ENCODE measurements at places on chromosomes 7 and 10.

DNA sequence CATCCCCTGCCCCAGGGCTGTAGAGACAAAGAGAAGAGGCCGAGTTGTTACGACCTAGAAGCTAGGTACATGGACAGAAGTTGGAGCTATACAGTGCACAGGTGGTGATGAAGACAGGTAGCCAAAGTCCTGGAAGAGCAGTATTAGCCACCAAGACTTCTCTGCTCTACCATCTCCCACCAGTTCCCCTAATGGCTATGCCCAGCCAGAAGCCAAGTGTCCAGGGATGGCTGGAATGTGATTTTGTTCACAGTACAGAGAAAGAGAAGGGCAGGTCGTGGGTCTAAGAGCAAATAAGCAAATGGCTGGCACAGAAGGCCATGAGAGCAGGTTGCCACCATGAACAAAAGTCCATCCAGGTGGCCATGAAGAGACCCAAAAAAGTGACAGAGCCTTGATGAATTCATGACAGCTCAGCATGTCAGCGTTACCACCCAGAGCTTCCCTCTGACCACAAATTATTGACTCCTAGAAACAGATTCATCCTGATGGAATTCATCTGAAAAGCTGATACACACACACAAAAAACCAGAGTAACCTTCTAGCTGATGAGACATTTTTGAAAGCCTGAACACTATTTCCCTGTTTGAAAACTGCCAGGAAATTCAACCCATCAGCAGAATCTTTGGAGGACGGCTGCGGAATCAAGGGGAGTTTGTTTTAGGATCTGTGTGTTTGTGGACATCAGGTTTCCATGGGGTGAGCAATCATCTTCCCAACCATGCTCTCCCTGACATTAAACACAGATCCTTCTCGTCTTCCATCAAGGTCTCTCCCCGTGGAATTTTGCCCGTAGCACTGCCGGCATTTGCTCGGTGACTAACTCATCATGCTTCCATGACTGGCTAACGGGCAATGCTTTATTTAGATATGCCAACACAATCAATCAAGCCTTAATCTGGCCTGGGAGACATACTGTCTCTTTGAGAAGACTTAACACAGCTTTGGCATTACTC, 906.7 kb upstream of the AUTS2 start:
- DNase-seq = no peak

- DNase-seq = no peak
Measured at GRCh38 chr7:112302566-112302965, 96.1 kb downstream of the ZNF277 start.

DNA sequence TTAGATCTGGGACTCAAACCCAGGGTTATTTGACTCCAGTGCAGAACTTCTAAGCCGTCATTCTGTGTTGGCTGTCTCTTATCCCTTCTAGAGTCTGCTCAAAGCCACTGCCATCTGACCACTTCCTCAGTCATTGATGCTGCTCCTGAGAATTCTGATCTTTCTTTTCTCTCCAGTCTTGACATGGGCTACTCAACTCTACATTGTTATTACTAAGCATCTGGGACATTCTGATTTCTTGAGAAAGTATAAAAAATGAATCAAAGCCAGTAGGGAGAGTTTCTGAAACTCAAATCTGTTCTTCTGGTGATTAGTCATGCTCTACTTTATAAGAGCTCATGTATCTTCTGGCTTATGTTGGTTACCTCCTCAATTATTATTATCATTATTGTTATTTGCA, 48.7 kb downstream of the ANK3 start:
- DNase-seq = no peak

DNA sequence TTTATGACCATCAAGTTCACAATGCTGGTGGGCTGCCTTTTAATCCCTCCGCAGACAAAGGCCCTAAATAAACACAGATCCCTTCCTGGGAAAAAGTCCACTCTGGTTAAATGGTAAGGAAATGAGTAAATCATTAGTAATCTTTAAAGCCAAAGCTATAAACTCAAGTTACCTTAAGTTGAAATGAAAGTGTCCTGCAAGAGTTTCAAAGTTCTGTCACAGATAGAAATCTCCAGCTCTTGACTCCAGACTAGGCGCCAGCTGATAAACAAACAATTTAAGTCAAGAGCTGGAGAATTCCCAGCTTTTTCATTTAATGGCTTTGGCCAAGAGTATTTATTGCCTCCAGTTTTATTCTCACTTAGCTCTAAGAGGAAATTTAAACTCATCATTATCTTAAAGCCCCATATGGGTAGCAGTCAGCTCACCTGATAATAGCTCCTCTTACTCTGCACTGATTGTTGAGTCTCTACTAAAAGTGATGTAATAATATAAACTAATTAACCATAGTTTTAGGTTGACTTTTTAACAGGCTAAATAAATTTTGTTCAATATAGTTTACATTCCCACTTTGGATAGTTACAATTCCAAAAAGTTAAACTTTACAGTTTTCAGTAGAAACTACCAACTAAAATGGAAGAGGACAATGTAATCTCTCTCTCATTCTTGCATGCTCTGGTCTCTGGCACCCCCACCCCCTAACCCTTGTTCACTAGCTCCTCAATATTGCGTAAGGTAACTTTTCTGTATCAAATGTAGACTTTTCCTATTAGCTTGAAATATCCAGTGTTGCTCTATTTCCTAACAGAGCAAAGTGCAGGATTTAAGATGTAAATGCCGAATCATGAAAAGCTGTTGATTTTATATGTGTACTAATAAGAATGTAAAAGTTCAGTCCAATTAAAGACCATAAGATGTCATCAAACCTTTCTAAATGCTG, 56.1 kb downstream of the HIBADH start:
- no peak for DNase-seq

DNA sequence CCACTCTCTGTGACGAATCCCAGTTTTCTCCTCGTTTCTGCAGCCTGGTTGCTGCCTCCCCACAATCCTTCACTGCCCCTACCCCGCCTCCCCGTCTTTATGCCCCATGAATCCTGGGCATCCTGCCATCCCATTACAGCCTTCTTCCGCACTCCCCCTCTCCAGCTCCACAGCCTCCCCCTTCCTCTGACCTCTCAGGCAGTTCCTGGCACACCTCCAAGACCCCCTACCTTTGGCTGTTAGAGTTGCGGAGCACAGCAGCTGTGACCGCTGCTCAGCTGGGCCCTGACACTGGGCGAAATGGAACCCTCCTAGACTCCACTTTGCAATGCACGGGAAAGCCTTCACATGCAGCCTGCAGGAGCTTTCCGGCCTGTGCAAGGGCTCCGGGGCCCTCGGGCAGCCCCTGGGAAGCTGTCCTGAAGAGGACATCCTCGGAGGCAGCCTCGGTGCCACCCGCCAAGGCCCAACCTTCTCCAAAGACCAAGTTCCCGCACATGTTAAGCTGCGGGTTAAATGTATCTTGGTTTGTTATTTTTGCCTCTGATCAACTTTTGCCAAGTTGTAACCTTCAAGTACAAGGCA, 400.7 kb upstream of the MKI67 start:
- DNase-seq = no peak

GRCh38 chr7:102823390-102824119, 74.8 kb downstream of the FAM185A start:
- DNase-seq = no peak

Measured in NCI-H774 (cell line).